Activated CD8-positive, alpha-beta memory T cell treated with anti-CD3 and anti-CD28 coated beads for 1 hour (primary cell): ENCODE measurements at places on chromosomes 4 and X.

DNA sequence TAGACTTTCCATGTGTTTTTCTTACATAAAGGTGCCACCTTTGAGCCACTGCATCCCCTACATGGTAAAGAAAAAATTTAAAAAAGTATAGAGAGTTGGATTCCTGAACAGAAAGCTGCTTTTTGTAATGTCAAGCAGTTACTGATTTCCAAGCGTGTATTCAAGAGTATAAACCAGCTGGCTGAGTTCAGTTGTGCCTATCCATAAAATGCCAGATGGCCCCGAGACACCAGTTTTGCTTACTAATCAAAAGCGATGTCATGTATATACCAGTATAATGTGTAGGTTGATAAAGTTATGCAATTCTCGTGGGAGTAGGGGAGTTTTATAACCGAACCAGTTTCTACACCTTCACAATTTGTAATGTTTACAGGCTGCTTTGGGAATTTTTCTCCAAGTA, 26.2 kb upstream of the PNPLA4 start:
- no peak for DNase-seq

- no peak for DNase-seq
These were observed 131.4 kb upstream of the ATP6AP2 start for GRCh38 chrX:40449396-40449795.

DNA sequence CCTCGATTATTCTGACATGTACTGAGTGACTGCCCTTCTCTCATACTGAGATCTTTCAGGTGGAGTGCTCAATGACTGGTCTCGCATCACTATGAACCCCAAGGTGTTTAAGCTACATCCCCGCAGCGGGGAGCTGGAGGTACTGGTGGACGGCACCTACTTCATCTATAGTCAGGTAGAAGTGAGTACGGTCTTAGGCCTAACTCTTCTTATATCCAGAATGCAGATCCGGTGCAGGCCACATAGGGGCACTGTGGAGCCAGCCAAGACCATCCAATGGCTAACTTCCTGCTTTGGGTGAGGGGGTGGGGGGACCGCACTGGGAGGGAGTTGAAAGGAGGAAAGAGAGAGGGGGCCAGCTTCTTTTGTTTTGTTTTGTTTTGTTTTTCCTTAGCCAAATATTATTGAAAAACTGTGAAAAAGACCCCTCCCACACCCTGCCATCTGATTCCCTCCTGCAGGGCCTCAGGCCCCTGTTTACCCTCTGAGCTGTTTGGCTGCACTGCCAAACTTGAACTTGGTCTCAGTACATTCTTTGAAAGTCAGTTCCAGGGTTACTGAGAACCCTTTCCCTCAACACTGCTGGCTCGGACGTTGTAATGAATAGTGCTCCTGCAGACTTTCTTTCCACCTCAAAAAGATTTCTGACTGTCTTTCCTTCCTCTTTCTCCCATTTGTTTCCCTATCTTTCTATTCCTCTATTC, 16.2 kb downstream of the AWAT2 start:
- no peak for DNase-seq

DNA sequence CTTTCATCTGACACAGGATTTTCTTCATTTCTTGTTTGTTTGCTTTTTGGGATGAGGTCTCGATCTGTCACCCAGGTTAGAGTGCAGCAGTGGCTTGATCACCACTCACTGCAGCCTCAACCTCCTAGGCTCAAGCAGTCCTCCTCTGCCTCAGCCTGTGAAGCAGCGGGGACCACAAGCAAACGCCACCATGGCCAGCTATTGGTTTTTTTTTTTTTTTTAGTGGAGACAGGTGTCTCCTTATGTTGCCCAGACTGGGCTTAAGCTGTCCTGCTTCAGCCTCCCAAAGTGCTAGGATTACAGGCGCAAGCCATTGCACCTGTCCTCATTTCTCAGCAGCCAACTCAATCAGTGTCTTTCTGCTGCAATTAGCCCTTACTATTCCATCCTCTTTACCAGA, 10.3 kb downstream of the SPRY1 start:
- DNase-seq = no peak

DNA sequence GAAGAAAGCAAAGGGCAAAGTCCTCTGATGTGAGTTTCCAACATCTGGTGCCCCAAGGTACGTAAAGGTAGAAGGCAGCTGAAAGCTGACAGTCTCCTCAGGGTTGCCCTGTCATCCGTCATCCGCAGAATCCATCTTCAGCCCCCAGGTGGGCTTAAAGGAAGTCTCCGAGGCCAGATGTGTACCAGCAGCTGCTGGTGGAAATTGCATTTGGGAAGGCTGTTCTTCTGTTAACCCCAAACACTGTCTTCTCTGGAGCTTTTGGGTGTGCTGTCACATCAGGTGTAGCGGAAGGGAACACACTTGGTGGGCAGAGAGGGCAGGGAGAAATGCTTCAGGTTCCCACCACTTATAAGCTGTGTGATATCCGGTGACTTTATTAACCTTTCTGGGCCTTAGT, 310.0 kb upstream of the GATB start:
- DNase-seq = no peak

- DNase-seq = no peak
These were observed 2.7 kb downstream of the PPARGC1A start for GRCh38 chr4:23887173-23887572.

GRCh38 chrX:133881007-133881406, 104.4 kb downstream of the GPC3 start:
- no peak for DNase-seq

- no peak for DNase-seq
These were observed 79.8 kb downstream of the CLCN5 start for GRCh38 chrX:50002067-50002714.

DNA sequence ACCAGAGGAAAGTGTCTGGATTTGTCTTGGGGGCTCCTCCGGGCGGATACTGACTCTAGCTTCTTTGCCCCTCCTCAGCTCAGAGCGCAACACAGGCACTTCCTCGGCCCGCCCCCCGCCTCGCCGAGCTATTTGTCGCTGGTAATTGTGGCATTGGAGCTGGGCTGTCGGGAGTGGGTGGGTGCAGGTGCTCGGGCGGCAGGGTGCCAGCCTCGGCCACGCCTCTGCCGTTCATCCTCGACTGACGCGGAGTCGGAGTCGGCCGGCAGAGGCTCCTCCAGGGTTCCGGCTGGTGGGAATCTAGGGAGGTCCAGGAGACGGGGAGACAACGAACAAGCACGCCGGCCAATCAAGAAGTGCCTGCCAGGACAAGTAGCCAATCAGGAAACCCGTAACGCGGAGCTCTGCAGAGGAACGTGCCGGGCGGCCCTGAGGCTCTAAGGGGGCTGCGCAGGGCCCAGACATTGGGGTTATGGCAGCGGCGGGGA, 3.9 kb upstream of the SYN1 start:
- no peak for DNase-seq

- DNase-seq = no peak
These were observed 383.7 kb downstream of the NAF1 start for GRCh38 chr4:162782778-162783525.

- no peak for DNase-seq
These were observed 65.3 kb downstream of the RHOH start for GRCh38 chr4:40262077-40262528.

- DNase-seq = no peak
These were observed 185.5 kb downstream of the RAB28 start for GRCh38 chr4:13298655-13299054.

- no peak for DNase-seq
These were observed 34.4 kb downstream of the AGTR2 start for GRCh38 chrX:116204932-116205331.

- no peak for DNase-seq
These were observed 15.7 kb downstream of the ZNF518B start for GRCh38 chr4:10441512-10441911.

DNA sequence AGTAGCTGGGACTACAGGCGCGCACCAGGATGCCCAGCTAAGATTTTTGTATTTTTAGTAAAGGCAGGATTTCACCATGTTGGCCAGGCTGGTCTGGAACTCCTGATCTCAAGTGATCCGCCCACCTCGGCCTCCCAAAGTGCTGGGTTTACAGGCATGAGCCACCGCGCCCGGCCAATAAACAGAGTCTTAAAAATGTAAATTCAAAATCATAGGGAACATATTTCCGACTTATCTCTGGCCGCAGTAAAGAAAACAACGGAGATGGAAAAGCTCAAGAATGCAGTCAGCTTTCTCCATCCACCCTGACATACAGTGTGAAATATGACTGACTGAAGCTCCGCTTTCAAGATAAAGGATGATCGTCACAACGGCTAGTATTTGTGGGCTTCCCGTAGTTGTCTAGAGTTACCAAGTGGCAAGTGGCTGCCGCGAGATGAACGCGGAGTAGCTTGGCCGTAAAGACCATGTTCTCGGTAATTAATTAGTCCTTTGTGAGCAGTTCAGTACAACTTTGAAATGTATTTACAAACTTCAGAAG, 495.1 kb upstream of the FAT1 start:
- DNase-seq = no peak

DNA sequence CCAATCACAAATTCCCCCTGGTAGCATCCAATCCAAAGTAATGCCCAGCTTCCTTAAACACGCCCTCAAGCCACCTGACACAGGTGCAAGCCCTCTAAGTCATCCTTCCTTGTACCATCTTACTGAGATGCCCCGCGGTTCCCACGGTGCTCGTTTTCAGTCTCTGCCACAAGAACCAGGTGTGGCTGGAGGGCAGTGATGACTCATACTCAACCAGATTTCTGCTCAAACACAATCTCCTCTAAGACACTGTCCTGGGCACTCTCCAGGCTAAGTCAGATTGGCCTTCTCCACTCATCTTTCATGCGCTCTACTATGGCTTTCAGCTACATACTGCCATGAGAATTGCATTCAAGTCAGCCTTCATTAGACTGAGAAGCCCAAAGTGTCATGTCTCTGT, 3.5 kb downstream of the SH3KBP1 start:
- DNase-seq = no peak

GRCh38 chr4:169615467-169616106, 3.2 kb upstream of the NEK1 start:
- DNase-seq = no peak

GRCh38 chr4:38681281-38681991, 17.4 kb downstream of the KLF3 start:
- no peak for DNase-seq

DNA sequence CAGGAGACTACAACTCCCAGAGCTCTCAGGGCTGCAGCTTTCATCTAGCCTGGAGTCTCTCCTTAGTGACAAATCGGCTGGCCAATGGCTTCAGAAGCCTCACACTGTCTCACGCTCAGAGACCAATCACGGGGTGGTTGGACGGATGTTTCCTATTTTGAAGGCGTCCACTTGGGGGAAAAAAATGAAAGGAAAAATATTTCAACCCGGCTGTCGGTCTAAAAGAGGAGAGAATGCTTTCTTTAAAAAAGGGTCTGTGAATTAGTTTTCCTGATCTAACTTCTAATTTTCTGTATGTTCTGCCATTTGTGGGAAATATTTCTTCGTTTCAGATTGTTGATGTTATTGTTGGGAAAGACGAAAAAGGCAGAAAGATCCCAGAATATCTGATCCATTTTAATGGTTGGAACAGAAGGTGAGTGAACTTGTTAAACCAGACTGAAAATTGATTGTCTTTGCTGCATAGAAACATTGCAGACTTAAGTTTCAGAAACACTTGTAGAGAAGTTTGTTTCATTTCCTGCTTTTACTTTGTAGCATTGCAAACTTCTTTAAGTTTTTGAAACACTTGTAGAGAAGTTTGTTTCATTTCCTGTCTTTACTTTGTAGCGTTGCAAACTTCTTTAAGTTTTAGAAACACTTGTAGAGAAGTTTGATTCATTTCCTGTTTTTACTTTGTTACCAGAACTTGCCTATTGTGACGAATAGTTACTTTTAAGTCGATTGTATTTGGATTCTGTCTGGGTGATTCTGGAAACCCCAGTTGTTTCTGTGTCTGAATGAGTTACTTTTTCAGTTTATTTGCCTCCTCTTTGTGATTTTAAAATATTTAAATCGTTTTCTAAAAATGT, 1.6 kb downstream of the MSL3 start:
- DNase-seq = no peak

- no peak for DNase-seq
These were observed 185.4 kb downstream of the INPP4B start for GRCh38 chr4:142660728-142661127.

DNA sequence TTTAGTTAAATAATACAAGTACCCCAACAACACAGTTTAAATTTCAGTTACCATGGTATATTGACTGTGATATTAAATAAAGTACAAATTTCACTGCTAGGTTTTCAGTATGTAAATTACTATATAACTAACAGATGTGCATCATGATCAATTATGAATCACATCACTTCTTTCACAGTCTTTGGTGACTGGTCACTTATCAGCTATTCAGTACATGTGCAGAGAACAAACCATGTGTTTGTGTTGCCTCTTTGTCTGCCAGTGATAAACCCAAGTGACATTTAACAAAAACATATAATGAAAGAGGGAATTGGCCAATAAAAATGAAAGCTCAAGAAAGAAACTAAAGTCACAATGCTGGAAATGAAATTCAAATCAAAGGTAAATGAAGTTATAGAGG, 249.3 kb downstream of the CHIC1 start:
- DNase-seq = no peak

- DNase-seq = no peak
These were observed 66.0 kb upstream of the UNC5C start for GRCh38 chr4:95614684-95615205.

DNA sequence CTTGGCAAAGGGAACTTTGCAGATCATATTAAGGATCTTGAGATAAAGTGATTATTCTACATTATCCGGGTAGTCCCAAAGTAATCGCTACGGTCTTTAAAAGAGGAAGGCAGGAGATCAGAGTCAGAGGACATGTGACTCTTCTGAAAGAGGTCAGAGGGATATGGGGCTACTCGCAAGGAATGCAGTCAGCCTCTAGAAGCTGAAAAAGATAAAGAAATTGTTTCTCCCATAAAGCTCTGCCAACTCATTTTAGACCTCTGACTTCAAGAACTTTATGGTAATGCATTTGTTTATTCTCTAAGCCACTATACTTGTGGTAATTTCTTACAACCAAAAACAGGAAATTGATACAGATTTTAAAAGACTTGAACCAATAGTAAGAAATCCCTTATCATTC, 48.6 kb downstream of the NPY5R start:
- no peak for DNase-seq

GRCh38 chrX:56113785-56114436, 118.2 kb upstream of the KLF8 start:
- DNase-seq = no peak

DNA sequence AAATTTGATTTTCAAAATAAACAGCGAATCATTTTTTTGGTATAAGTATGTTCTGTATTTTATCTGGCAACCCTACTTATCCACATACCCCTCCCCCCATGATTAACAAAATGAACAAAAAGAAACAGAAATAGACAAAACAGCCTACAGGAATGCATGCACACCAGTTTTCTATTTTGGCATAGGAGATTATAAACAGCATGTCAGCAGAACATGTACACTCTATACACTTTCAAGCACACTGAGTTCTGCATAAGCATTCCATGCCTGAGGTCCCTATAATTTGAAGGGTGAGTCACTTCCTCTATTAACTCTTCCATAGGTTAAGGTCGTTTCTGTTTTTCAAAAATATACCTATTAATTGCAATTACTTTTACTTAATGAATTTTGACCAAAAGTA, 28.0 kb upstream of the ZNF280C start:
- DNase-seq = no peak

DNA sequence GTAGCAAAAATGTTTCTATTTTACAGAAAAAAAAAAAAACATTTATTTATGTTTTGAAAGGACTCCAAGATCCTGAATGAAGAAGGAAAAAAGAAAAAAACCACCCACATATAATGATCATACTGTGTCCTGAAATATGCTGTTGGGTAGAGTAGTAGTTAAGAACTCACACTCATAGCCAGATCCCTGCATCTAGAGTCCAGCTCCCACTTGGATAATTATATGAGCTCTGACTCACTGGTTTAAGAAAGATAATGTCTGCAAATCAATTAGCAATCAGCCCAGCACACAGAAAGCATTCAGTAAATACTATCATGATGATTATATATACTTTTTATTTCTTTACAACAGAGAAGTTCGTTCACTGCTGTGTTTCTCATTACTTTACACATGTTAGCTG, 46.7 kb upstream of the MXRA5 start:
- DNase-seq = no peak
